8988T (cell line): ENCODE measurements at places on chromosomes 5 and 9.

DNA sequence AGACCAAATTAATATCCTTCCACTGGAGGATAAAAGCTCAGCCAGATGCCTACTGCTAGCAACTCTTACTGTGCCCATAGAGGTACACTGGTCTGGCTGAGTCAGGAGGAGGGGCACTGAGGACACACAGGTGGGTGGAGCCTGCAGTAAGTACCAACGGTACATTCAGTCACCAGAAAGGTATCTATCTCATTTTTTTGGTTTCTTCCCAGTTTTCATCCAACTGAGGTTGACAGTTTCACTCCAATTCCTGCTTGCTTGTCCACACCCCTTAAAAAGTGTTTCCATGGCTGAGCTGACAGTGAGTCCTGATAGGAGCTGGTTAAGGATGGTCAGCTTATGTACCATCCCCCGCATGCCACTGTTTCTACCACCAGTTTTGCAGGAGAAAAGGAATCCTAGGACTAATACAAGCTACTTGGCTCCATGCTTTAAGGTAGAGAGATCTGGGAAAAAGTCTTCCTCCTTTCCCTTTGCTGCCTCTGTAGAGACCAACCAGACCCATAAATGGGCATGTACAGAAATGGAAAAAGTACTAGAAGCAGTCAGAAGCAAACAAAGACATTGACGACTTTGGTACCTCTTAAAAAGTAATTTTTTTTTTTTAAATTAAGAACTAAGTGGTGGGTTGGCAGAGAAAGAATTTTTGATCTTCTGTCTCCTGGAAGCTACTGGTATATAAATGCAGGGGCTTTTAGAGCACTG is 3.2 kb downstream of the ELL2 start:
- DNase-seq, result no peak

GRCh38 chr9:116417464-116417863 is 263.9 kb downstream of the PAPPA start:
- no peak for DNase-seq

DNA sequence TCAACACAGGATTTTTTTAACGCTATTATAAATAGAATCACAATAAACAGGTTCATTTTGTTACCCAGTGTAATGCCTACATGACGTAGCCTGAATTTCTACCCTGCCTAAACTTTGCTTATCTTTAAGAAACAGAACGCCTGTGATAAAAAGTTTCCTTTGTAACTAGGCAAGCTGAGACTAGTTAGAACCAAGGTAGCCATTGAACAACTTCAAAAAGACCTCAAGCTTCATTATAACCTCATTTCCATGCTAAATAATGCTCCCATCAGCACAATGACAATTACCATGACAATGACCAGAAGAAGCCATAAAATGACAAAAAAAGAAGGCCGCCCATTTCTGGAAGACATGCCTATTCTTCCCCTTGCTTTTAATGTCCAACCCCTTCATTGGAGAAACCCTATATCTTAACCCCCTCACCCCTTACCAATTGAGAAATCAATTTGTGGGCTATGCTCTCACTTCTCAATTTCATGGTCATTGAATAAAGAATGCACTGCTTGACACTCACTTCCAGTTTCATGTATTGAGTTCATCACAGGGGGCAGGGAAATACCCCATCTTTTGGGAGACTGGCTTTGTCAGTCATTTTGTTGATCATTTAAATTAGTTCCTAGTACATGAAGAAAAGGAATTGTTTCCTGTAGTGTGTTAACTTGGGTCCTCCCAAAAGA is 276.8 kb downstream of the MCTP1 start:
- no peak for DNase-seq

- DNase-seq, result no peak
Measured at GRCh38 chr5:123438902-123439301, 15.7 kb upstream of the CEP120 start.

DNA sequence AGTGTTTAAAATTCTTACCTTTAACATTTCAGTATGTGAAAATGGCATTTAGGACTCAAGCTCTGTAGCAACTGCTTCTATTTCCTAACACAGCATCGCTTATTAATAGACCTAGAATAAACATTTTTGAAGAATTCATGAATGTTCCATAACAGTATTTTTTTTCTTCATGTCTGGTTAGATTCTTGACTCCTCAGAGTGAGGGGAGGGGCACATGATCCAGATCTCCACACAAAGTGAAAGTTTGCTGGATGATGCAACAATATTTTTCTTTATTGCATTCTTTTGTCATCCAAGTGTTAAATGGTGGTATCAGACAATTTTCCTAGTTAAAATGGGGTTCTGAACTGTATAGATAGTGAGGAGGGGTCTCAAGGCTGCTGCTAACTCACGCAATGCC is 130.8 kb upstream of the MAN2A1 start:
- DNase-seq, result no peak

DNA sequence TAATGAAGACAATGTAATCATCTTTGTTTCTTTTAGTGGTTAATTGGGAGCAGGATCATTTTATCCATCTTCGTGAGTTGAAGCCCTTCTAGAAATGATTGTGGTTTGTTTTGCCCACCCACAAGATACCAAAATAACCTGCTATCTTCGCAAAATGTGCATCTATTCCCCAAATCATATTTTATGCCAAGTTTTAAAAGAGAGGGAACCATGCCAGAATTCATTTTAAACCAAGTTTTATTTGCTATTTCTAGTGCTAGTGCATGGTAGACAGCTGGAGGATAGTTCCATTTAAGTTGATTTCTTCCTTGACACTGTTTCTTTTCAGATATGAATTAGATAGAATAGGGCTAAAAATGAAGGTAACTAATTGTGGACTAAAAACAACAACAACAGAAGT is 104.2 kb downstream of the RAB3C start:
- DNase-seq, result no peak

DNA sequence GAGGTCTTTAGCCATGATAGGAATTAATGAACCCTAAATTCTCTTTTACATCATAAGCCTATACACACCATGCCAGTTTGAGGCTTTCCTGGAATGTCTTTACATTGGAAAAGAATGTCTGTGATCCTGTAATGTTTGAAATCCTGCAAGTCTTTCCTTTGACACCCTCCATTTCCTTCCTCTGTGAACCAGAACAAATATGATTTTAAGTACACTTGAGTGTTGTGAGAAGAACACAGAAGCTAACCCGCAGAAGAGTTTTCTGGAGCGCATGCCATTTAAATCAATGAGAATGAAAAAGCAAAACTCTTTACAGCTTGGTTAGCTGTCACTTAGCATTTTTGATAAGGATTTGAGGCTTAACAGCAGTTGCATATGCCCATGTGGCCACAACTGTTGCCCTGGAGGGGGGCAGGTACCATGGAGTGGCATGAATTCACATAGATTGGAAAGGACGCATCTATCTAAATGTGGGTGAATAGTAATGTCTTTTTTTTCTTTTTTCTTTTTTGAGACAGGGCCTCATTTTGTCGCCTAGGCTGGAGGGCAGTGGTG is 372.6 kb downstream of the KDM4C start:
- no peak for DNase-seq

- no peak for DNase-seq
Measured at GRCh38 chr5:113748403-113748802, 234.9 kb downstream of the YTHDC2 start.

DNA sequence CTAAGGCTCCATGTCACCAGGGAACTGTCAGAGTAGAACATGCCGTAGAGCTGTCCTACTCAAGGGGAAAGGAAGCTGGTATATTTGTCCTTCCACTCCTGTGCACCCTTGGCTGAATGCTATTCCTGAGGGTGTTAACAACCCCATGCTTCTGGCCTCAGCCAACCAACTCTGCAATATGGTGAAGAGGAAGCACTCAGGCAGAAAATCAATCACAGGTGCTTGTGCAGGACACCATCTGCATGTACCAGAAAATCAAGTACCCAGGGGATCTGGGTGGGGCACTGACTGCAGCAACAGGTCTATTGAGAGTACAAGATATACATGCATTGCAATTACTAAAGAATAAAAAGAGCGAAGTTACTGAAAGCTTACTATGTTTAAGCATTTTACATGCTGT is 51.4 kb upstream of the NEK6 start:
- no peak for DNase-seq

GRCh38 chr9:131178926-131179325 is 53.5 kb downstream of the NUP214 start:
- DNase-seq, result no peak

- DNase-seq, result no peak
Measured at GRCh38 chr9:99405359-99405758, 183.3 kb downstream of the SEC61B start.

DNA sequence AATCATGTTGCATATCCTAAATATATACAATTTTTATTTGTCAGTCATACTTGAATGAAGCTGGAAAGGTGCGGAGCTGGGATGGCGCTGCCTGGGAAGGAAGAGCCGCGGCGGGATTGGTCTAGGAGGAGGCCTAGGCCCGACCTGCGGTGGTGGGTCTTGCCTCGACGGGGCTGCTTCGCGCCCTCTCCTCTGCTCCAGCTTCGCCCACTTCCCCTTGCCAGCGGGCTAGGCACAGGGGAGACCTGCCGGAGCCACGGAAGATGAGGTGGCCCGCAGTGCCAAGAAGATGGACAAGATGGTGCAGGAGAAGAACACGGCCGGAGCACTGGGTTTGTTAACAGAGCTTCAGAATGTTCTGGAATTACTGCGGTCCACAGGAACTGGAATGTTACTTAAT is 28.5 kb upstream of the CTSV start:
- DNase-seq, result no peak

GRCh38 chr5:15573590-15573989 is 73.6 kb downstream of the FBXL7 start:
- DNase-seq, result no peak
